Activated naive CD8-positive, alpha-beta T cell treated with anti-CD3 and anti-CD28 coated beads, Interleukin-2, amount 10 ng/mL, durations not matched to agents 7 days and 5 days (primary cell): ENCODE measurements at places on chromosomes 2 and 18.
A peak's percentile ranks its signal among the peaks of the same experiment; 100 is the strongest.

- no peak for DNase-seq
Measured at GRCh38 chr2:66236067-66236685, 198.7 kb upstream of the MEIS1 start.

DNA sequence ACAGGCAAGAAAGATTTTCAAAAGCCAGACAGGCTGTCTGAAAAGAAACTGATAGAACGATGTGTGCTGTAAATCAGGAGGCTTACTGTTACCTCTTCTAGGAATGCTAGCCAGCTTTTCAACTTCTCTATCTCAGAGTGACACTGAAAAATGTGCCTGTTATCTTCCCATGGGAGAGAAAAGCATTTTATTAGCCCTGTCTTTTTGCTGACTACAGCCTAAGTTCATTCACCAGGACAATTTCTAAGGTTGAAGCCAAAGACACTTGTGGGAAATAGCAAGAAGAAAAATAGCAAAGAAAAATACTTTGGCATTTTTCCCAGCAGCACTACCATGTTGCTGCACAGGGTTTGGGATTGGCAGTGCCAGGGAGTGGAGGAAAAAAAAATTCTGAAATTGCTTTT lies 34.0 kb downstream of the ABCB11 start:
- no peak for DNase-seq

- no peak for DNase-seq
Measured at GRCh38 chr2:239002954-239003623, 155.2 kb downstream of the TWIST2 start.

DNA sequence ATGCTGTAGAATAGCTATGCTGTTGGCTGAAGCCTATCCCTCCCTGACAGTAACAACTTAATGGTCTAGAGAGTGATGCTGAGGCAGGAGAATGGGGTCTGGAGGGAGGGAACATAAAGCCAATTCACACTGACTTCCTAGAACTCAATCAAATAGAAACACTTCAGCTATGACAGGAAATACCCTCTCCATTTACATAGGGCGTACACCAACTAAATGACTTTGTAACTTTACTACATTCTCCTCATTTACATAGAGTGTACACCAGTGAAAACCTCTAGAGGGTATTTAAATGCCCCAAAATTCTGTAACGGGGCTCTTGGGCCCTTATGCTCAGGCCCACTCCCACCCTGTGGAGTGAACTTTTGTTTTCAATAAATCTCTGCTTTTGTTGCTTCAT lies 41.5 kb downstream of the YPEL5 start:
- DNase-seq: no peak

DNA sequence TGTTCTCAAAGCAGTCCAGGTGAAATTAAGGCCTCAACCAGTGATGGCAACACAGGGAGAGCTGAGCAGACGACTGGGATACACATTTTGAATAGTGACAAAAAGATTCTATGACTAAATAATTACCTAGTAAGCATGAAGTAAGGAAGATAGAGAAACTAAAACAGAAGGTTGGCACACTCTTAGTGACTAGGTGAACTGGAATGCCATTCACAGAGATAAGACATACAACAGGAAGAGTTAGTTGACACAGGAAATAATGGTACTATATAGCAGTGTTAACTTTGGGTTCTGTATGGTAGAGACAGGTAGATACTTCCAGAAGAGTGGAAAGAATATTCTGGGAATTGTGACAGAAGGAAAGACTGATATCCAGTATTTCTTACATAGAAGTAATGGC lies 181.8 kb upstream of the NT5C1B start:
- no peak for DNase-seq

DNA sequence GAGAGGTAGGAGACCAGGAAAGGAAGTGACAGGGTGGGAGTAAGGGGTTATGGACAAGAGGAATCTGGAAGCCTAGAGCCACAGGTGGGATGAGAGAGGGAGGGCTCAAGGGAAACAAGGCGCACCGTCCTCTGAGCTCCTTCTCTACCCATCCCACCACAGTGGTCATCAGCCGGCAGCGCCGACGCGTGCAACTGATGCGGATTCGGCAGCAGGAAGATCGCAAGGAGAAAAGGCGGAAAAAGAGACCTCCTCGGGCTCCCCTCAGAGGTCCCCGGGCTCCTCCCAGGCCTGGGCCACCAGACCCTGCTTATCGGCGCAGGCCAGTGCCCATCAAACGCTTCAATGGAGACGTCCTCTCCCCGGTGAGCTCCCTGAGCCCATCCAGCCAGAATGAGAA lies 5.2 kb downstream of the TMEM198 start:
- DNase-seq: no peak

DNA sequence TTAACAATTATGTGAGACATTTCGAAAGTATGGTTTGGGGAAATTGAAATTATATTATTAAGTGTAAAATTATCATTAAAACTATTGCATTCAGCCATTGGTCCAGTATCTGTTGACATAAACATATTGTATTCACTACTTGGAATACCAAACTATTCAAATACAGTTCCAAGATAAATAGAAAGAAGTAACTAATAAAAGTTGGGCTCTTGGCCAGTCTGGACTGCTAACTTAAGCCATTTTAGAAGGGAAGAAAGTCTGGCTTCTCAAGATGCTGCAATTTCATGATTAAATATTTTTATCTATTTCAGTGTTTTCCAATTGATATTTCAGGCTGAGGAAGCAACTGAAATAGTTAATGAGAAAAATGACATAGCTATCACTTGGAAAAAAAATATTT lies 109.8 kb upstream of the CHRNA1 start:
- DNase-seq: no peak

GRCh38 chr18:68083131-68083530 lies 566.6 kb upstream of the DSEL start:
- DNase-seq: no peak

DNA sequence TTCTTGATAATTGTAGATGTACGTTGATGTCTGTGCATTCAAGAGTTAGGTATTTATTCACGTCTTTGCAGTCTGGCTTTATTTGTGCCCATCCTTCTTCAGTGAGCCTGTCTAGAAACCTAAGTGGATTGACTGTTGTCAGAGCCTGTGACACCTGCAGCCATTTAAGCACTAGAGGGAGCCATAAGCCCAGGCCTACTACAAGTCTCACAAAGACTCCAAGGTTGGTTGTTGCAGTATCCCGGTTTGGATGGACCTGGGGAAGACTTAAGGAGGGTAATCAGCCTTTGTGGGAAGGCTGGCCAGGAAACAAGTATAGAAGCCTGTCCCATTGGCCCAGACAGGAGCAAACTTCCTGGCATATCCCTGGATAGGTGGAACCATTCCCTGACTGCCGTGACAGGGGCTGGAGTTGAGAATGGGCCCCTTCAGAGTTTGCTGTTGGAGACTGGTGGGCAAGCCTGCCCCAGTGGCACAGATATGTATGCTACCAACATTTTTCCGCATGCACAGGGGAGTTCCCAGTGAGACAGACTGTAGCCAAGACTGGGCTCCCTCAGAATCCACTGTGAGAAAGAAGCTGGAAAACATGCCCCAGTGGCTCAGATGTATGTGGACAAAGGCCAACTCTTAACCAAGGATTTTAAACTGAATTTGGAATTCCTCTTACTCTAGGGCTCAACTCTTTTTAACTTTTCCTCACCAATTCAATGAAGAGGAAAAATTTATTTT lies 9.3 kb upstream of the LRRC30 start:
- DNase-seq: no peak

DNA sequence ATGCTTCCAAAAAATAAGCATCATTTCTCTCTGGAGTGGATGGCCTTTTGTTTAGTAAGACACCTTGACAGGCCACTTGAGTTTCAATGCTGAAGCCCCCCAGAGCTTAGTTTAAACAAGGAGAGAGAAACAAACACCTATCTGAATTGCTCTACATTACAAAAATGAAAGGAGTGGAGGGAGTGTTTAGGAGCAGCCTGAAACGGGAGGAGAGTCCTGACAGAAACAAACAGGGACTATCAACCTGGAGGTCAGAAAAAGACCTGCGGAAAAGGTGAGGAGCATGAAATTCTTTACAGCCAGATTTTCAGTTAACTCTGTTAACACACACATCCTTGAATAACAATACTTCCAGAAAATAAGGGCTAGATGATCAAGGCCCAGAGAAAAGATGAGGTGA lies 126.2 kb downstream of the NR4A2 start:
- DNase-seq: no peak

- DNase-seq: peak; percentile 50
Measured at GRCh38 chr2:23386339-23387220, 1.6 kb downstream of the KLHL29 start.

DNA sequence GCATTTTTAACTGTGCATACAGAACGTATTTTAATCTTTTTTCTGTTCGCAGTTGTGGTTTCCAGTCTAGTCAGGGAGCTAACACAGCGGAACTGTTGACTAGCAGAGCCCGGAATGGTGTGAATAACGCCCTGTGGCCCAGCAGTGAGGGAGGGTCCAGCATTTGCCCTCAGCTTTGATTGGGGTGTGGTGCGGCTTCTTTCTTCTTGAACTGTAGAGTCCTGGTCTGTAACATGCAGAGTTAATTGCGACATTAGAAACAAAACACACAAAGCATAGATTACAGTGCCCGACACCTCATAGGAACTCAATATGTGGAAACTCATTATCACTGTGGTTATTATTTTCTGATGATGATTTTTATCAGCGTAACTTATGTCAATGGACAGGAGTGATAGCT lies 253.6 kb downstream of the SOX11 start:
- DNase-seq: no peak

GRCh38 chr2:85746321-85747004 lies 7.3 kb upstream of the ATOH8 start:
- no peak for DNase-seq

DNA sequence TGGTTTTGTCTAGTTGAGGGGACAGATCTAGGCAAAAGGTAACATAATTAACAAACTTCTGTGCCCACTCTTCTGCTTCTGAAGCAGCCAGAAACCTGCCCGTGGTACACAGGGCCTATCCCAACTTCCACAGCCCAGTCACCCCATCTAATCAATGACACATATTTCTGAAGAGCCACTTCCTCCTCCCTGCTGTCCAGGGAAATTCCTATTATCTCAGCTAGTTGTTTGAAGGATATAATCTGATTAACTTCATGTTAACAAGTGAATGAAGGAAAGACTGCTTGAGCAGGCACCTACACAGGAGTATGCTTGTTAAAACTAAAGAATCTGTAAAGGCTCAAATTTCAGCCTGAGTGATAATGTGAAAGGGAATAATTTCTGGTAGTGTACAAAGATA lies 61.4 kb downstream of the CCDC148 start:
- no peak for DNase-seq

DNA sequence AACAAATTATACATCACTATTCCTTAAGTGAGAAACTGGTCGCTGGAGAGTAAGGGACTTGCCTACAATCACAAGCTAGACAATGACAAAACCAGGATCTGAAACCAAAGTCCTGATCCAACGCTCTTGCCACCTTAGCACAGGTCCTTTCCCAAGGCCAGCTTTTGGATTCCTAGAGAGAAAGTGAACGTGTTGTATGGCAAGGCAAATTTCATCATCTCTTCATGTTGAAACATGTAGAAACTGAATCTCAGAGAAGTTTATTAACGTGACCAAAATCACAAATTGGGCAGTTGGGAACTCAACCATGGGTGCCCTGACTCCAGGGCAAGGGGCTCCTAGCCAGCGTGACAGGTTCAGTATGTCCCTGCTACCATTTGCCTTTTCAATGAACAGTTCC lies 118.2 kb downstream of the VWC2L start:
- DNase-seq: no peak

- no peak for DNase-seq
Measured at GRCh38 chr2:160967523-160967922, 192.7 kb upstream of the TANK start.

GRCh38 chr2:96970910-96971309 lies 15.5 kb downstream of the FAM178B start:
- DNase-seq: no peak

DNA sequence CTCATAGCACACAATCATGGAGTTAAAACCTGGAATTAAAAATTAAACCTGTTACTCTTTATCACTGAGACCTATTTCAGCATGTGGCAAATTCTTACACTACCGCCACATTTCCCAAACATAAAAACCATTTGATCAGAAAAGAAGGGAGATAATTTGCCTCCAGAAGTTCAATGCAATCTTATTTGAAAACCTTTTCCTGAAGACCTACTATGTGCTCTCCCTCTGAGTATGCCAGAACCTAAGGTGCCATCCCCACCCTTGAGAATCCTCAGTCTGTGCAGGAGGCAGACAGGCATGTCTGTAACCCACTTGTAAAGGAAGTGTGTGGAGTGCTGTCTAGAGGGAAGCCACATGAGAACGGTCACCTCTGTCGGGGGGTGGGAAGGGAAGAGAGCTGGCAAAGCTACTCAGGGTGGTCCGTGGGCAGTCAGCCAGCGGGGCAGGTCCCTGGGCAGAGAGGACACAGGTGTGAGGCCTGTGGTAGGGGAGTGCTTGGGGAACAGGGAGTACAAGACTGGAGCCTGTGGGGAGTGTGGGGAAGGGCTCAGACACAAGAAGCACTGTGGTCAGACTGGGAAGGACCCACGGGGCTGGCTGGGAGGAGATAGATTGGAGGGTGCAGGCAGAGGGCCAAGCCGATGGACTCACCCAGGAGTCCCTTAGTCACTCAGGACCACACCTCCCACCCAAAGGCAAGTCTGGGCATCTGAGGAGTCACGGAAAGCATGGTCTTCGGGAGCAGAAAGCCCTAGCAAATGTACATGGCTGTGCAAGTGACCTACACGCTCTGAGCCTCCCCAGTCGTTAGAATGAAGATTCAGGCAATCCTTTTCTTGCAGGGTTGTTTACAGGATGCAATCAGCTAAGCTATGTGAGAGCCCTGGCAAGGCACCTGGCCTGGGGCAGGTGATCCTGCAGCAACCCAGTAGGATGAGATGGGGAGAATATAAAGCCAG lies 22.8 kb downstream of the CRACDL start:
- no peak for DNase-seq

DNA sequence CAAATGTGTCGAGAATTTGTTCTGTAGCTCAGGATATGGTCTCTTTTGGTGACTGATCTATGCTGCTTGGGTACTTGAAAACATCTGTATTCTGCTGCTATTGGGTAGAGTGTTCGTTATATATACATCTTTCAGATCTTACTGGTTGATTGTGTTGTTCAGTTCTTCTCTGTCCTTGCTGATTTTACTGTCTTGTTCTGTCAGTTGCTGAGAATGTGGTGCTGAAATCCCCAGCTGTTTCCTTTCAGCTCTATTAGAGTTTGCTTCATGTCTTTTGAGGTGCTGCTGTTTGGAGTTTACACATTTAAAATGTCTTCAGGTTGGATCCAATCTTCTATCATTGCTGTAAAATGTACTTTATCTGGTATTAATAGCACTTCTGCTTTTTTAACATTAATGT lies 12.9 kb downstream of the BCL2L11 start:
- DNase-seq: no peak

- DNase-seq: no peak
Measured at GRCh38 chr2:113709022-113709421, 47.4 kb downstream of the SLC35F5 start.

DNA sequence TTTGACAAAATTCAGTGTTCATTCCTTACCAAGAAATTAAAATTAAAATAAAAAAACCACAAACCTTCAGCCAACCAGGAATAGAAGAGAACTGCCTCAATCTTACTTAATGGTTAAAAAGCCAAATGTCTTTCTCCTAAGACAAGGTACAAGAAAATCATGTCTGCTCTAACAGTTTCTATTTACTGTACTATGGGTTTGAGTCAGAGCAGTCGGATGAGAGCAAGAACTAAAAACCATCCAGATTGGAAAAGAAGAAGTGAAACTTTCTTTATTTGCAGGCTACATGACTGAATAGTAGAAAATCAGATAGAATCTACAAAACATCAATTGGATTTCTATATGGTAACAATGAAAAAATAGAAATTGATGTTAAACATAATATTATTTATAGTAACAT lies 555.5 kb upstream of the TNP1 start:
- DNase-seq: no peak
